Activated T-cell treated with anti-CD3 and anti-CD28 coated beads, Interleukin-2, amount 50 U/mL, for 4 hours (primary cell): ENCODE measurements at places on chromosomes 5 and 9. TPM values are rescaled to one million over a fixed set of nuclear protein-coding genes. Genes with fewer than 3 reads are reported as not detected.

Gene PHF24
- total RNA-seq: 0.55 TPM

Gene PHYHD1
- 0.20 TPM for total RNA-seq

Gene NRARP
- 11.6 TPM for total RNA-seq

GRCh38 chr5:133052317-133053175 lies 733 bp downstream of the HSPA4 start:
- peak; percentile 17 for DNase-seq

Gene HTR1A
- not detected for total RNA-seq

DNA sequence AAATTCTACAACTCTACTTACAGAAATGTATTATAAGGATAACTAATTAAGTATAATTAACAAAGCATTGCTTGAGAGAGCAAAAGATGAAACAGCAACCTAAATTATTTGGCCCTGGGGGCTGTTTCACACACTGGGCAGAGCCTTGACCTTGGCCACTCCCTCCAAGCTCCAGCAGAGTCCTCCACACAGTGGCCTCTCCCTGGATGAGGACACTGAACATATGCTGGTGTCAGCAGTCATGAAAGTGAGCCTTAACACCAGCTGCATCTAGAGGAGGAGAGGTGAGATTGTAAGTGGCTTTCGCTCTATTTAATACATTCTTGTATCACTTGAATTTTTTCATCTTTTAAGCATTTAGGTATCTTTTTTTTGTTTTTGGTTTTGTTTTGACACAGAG lies 23.3 kb upstream of the ZDHHC12 start:
- no peak for DNase-seq

DNA sequence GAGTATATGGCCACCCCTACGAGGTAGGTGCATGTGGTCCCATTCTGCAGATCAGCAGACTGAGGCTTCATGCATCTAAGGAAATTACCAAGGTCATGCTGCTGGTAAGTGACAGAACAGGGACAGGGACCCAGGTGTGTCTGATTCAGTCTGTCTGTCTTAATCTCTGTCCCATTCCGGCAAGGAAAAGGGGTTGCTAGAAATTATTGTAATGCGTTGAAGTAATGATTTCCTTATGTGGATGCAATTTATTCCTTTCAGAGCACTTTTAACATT lies 76.8 kb downstream of the AMBP start:
- no peak for DNase-seq

DNA sequence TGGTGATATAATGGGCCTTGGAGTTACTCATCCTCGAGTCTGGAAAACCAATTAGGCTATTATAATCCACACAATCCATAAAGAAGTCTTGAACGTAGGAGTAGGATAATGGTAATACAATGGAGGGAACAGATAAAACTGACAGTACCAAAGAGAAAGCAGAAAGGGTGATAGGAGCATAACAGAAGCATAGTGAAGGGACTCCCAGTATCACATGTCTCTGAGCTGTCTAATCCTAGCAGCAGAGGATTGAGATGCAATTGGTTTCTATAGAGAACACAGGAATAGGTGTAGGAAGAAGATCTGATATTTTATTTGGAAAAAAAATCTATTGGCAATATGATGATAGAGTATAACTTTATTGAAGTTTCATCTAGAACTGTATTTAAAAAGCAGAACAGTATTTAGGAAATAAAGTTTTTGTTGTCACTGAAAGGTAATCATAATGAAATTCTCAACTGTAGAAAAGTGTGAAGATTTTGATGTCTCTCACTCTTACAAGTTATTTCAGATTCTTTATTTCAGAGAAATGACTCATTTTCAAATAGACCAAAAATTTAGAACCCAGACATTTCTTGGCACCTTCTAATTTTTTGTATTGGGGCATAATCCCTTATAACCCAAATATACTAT lies 25.4 kb downstream of the SRFBP1 start:
- no peak for DNase-seq

DNA sequence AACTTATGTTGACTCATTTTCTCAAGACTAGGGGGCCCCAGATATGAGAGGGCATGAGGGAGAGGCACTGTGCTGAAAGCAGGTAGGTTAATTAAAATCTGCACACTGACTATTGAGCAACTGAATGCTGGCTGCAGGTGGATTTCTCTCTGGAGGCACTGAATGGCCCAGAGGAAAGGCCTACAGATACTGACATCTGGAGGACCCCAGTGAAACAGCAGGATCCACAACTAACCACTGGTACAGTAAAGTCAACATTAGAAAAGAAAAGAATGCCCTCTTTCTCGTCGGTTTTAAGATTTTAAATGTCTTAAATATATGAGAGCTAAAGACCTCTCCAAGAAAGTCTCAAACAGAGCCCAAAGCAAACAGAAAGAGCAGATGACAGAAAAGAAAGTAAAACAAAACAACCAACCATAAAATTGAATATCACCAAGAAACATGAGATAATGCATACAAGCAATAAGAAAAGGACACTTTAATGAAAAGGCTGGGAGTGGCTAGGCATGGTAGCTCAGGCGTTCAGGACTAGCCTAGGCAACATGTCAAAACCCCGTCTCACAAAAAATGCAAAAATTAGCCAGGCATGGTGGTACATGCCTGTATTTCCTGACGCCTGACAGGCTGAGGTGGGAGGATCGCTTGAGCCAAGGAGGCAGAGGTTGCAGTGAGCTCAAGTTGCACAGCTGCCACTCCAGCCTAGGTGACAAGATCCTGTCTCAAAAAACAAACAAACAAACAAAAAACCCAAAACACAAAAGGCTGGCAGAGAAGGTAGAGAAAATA lies 43.3 kb downstream of the PUM3 start:
- no peak for DNase-seq

- DNase-seq: no peak
Measured at GRCh38 chr9:35453786-35454185, 36.1 kb upstream of the RUSC2 start.

- DNase-seq: no peak
Measured at GRCh38 chr9:74245866-74246497, 251.2 kb upstream of the RORB start.

GRCh38 chr5:106451998-106452397 lies 1218.7 kb downstream of the EFNA5 start:
- DNase-seq: no peak

DNA sequence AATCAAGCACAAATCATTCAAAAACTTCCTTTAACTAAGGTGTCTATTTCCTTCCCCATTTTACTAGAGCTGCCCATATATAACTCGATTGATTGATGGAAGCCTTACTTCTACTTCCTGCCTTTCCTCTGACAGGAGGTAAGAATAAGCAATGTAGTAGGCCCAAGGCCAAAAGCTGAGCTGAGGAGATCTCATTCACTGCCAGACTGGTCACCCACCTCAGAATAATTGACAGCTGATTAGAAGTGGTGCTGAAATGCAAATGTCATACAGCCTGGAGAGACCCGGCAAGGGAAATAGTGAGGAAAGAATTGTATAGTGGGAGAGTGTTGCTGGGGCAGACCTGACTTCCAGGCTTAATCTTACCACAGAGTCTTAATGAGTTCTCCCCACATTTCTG lies 239.9 kb downstream of the SAXO1 start:
- no peak for DNase-seq

DNA sequence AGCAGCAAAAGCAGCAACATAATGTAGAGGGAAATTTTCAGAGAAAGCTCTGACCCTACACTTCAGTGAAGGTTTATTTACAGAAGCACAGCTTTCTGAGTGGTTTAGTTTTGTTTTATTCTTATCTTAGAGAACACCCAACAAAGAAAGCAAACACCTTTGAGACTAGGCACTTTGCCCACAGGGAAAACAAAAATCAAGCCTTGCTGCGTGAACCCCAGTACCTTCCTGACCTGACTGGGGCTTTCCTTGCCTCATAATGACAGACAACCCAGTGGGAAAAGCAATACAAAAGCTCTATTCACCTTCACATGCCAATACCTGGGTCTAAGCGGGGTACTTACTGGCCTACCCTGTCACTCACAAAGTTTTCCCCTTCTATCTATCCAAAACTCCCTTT lies 189.8 kb downstream of the HINT1 start:
- DNase-seq: no peak

- no peak for DNase-seq
Measured at GRCh38 chr9:5621327-5621726, 7.6 kb upstream of the RIC1 start.

DNA sequence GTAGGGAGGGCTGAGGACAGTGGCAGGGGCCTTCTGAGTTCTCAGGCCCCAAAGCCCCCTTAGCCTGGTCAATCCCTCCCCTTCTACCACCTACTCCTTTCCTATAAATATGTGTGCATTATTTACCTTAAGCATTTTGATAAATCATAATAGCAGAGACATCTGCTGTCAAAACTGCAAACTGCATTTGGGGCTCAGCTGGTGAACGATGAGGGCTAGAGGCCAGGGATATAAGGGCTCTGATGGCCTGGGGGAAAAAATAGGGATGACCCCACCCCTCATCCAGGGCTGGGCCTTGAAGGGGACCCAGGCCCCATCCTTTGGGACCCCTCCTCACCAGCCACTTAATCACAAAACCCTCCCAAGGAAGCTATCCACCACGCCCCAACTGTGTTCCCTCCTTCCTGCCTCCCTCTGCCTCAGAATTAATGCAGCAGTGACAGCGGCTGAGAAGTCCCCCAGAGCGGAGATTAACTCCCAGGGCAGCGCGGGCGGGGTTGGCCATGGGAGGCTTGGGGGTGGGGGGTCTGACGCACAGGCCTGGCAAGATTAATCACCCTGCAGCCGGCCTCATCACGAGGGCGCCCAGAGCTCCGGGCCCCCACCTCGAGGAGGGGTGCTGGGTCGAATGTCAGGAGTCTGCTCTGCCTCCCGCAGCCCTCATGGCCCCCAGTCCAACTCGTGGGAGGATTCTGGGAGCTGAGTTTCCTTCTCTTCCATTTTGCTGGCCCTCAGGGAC lies 42.1 kb downstream of the CXXC5 start:
- no peak for DNase-seq

DNA sequence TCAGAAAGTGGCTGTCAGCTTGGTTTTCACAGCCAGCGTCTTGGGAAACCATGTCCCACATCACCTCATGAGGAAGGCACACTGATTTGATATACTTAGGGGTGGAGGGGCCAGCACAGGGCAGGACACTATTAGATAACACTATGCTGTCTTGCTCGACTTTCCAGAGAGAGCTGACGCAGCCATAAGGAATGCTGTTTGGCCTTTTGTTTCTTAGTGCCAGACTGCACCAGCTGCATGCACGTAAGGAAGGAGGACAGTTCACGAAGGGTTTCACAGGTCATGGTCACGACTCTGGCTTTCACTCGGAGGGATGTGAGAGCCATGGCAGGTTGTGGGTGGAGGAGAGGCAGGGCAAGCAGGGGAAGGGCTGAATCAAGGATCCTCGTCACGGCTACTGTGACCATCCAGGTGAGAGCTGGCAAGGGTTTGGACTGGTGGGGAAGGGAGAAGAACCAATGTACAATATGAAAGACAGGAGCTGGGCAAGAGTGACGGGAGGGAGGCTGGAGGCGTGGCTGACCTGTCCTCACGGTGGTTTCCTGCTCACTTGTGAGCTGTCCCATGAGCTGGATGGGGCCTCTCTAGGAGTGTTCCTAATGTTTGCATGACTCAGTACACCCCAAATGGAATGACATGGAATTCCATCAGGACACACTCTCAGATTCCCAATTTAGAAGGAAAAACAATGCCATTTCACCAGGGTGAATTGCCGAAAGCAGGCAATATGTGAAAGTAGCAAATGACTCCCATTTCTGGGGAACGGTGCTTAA lies 61.7 kb downstream of the OTULIN start:
- no peak for DNase-seq

DNA sequence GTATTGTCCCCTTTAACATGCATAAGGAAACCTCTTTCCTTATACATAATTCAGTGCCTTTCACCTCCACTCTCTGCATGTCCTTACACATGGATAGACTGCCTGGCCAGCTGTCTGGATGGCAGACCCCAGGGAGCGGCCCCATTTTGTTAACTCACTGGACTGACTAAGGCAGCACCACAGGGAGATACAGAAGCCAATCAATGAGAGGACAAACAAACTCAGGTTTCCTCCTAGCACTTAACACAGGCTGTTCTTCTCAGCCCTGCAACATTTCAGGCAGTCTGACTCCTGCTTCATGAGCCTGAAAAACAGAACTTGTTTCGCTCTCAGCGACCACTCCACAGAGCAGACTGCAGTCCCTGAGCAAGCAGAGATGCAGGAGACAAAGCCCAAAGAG lies 135.4 kb upstream of the RASEF start:
- no peak for DNase-seq

GRCh38 chr5:19498852-19499251 lies 489.1 kb downstream of the CDH18 start:
- DNase-seq: no peak

- DNase-seq: no peak
Measured at GRCh38 chr9:120650352-120650751, 63.9 kb downstream of the MEGF9 start.

Gene PKD2L2
- total RNA-seq: not detected

- no peak for DNase-seq
Measured at GRCh38 chr5:124285071-124285470, 461.4 kb downstream of the ZNF608 start.
